Gastrocnemius medialis (tissue), 4 donors: ENCODE measurements at places on chromosomes 2 and 18.

DNA sequence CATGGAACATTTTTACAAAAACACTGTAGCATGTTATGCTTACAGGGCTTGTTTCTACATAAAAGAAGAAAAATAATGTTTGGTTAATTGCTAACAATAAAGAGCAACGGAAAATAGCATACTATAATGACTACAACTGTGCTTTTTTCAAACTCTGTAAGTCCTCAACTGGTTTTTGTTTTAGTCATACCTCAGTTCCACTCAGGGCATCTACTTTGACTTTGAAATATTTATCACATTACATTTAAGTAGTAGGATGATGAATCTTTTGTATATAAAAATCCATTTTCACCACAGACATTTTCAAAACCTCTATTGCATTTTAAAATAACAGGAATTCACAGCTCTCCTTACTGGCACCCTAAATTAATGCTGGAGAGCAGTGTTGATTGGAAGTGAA is 8.3 kb downstream of the SATB2 start:
- no peak for DNase-seq

DNA sequence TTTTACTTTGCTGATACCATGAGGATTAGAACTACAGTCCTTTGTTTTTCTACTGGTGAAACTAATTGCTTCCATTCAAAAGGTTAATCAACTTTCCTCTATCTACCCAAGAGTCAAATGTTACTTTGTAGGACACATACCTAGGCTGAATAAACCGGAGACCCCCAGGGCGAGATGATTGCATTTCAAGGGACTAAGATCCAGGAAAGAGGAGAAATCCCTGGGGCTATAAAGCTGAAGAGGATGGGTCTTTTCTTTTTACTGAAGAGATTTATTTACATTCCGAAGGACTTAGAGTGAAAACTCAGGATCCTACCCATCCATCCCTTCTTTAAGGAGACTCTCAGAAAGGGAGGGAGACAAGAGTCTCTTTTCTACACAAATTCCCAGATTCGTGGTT is 331.9 kb downstream of the CDH19 start:
- no peak for DNase-seq

GRCh38 chr2:189413249-189413648 is 28.0 kb upstream of the WDR75 start:
- DNase-seq: no peak

DNA sequence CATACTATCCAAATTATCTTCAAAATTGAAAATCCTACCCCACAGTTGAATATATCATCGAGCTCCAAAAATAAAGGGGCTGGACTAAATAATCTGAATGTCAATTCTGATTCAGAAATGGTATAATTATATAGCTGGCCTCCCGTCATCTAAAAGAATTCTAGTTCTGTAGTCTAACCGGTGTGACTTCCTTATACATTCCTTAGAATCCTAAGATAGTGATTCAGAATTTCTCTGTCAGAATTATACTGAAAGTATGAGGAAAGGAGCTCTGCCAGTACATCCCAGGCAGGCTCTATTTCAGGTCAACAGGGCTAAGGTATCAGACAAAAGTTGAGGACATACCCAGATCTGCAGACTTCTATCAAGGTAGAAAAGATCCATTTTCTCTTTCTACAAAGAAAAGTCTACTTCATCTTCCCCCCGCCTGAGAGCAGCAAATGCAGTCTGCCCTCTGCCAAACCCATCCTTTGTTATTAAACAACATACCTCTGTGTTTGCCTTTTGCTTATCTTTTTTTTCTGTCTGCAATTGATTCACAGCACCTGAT is 128.5 kb downstream of the METTL4 start:
- no peak for DNase-seq

DNA sequence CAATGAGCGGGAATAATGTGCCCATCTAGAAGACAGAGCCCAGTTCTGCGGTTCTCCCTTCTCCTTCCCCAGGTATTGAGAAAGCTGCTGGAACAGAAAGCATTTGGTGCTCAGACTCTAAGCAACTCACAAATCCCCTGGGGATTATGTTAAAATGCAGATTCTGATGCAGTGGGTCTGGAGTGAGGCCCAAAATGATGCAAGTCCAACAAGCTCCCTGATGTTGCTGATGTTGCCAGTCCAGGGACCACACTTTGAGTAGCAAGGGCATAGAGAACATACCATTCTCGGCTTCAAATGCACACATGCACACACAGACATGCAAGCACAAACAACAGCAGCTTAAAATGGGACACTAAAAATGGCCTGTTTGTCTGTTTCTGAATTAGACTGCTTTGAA is 274.8 kb upstream of the NCKAP5 start:
- no peak for DNase-seq

DNA sequence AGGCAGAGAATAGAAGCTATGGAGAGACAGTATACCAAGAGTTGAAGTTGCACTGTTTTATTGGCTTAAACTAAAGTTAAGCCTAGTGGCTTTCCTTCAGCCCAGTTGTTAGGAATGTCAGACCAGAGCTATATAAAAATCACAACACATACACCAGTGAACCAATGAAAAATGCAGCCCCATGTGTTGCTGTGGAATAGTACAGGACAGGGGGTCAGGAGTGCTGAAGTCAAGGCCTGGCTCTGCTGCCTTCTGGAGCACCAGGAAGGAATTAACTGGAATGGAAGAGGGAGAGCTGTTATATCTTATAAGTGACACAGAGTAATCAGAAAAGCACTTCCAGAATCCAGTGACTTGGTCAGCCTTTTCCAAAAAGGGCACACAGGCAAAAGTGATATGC is 58.9 kb downstream of the OSR1 start:
- DNase-seq: no peak

DNA sequence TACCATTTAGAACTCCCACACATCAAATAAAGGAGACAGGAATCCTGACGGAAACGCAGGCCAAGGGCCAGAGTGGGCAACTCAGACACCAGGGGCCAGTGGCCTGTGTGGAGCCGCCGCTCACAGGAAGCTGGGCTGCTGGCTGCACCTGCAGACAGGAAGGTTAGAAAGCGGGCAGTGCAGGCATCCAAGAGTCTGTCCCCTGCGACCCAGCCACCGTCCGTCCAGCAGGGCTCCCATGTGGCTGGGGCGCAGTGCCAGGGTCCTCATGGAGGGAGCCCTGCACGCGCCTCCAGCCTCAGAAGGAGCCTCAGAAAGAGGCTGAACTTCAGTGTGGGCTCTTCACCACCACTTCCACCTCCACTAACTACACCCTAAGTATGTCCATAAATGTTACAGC is 2.5 kb upstream of the ANO7 start:
- DNase-seq: no peak

GRCh38 chr2:212918336-212918735 is 233.1 kb downstream of the IKZF2 start:
- no peak for DNase-seq

DNA sequence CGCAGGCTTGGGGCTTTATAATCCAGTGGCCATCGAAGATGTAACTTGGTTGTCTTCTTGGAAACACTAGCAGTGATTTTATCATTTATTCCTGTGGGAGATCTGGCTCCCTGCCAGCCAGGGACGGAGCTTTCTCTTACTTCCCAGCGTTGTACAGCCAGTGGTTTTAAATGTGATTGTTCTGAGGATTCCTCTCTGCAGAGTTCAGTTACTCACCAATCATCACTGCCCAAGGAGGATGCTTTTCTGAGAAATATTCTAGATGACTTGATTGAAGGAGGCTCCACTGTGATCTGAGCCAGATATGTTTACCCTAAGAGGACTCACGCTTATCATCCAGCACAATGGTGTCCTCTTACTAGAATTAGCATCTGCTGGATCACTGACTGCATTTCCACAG is 744.3 kb downstream of the RNF144A start:
- no peak for DNase-seq

DNA sequence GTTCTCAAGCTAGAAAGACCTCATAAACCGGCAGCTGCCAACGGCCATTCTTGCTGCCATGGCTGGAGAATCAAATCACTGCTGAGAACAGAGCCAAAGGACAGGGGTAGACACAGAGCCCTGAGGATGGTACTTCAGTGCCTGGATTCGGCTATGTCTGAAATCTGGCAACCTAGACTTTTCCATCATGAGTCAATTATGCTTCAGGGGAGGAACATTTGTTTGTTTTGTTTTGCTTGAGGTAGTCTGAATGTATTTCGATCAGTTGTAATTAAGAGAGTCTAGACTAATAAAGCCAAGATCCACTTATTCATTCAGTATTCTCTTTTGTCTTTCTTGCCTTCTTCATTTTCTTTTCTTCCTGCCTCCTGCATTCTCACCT is 122.8 kb upstream of the SH3BP4 start:
- DNase-seq: no peak

GRCh38 chr2:170563401-170563800 is 151.7 kb upstream of the SP5 start:
- no peak for DNase-seq

DNA sequence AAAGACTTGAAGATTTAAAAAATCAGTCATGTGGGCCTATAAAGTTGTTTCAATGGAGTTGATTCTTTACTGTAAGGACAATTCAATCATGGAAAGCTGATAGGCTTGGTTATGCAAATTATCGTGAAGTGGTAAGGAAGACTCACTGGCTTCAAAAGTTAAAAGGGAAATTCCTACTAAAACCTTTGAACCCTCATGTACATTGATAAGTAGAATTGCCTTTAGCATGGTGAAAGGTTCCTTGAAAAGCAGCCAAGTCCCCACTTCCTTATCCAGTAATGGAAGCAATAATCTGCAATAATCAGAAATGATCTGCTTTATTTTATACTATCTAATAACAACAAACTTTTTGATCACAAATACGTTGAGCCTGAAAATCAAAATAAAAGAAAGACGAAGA is 14.4 kb upstream of the CCL20 start:
- DNase-seq: no peak

GRCh38 chr2:22756276-22757043 is 628.5 kb upstream of the KLHL29 start:
- no peak for DNase-seq

- no peak for DNase-seq
These were observed 74.9 kb downstream of the ANKRD44 start for GRCh38 chr2:197235711-197236110.

DNA sequence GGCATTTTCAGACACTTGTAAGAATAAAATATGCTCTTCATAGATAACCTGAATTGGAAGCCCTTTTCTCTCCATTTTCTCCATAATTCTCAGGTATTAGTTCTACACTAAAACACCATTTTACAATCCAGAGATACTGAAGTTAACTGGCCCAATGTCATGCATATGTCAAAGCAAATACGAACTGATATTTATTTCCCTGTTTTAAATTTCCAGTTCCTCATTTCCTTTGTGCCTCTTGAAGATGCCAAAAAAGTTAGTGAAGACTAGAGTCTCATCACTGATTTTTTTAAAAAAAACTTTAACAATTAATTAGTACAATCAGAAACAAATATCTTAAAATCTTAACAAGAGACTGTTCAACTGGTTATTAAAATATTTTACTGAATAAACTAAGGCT is 52.8 kb upstream of the ITGB6 start:
- DNase-seq: no peak
